ENCODE measurements at places on chromosomes 5 and 9.

- DNase-seq: no peak
Measured at GRCh38 chr5:173395257-173395932, 67.2 kb upstream of the STC2 start.

GRCh38 chr9:114316605-114317230, 6.2 kb upstream of the ORM1 start:
- no peak for DNase-seq

GRCh38 chr9:296411-296810, 81.7 kb downstream of the DOCK8 start:
- no peak for DNase-seq

DNA sequence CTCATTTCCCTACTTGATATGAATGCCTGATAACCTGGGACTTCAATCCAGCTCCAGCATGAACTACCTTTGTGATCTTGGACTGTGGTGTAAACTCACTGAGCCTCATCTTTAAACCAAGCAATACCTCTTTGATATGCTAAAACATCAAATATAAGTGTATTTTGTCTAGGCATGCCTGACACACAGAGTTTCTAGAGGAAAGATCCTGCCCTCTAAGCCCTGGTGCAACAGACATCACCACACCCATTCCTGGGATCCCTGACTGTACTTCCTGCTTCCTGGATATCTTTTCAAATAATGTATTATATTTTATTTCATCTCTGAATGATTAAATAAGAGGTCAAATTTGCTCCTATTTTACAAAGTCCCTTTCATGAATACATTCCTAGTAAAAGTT, 55.8 kb downstream of the ANXA2R start:
- no peak for DNase-seq

DNA sequence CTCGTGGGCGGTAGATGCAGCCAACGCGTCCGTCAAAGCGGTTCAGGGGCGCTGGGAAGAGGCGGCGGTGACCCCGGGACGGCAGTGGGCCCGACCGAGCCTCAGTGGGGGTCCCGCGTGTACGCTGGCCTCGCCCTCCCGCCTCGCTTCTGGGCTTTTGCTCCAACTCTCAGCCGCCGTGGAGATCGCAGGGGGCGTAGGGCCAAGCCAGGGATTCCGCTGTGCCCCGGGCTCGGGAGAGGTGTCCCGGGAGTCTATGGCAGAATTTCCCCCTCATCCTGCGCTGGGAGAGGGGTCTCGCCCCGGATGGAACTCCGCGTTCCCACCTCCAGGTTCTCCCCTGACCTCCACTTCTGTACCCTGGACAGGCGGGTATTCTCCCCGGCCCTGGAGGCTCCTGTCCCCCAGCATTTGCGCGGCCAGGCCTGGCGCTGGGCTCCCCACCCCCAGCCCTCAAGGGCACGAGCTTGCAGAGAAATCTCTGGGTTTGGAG, 131.9 kb downstream of the MRPL36 start:
- DNase-seq: no peak

DNA sequence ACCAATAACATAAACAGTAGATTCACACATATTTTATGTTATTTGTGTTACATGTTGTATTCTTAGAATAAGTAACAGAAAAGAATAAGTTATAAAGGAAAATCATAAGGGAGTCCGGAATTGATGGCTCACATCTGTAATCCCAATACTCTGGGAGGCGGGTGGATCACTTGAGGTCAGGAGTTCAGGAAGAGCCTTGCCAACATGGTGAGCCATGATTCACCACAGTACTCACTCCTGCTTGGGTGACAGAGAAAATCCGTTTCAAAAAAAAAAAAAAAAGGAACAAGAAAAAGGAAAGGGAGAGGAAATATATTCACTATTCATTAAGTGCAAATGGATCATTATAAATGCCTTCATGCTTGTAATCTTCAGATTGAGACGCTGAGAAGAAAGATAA, 533.3 kb upstream of the CDH9 start:
- DNase-seq: no peak

GRCh38 chr5:38396766-38397165, 138.4 kb downstream of the EGFLAM start:
- DNase-seq: no peak

GRCh38 chr9:85268131-85268530, 473.6 kb downstream of the AGTPBP1 start:
- DNase-seq: no peak

- DNase-seq: no peak
Measured at GRCh38 chr9:113873446-113873845, 2.7 kb upstream of the ZNF618 start.

- DNase-seq: no peak
Measured at GRCh38 chr5:179308563-179309382, 36.5 kb downstream of the ADAMTS2 start.

DNA sequence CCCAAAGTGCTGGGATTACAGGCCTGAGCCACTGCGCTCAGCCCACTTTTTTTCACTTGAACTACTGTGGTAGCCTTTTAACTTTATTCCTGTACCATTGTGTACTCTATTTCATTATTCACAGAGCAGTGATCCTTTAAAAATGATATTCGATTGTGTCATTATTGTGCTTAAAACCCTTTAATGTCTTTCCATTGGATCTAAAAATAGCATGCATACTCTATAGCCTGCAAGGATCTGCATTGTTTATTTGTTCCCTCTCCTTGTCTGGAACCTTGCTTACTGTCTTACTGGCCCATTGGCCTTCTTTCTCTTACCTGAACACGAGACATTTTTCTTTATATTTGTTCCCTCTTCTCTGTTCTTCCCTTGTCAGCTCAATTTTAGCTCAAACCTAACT, 15.7 kb downstream of the GPBP1 start:
- no peak for DNase-seq

DNA sequence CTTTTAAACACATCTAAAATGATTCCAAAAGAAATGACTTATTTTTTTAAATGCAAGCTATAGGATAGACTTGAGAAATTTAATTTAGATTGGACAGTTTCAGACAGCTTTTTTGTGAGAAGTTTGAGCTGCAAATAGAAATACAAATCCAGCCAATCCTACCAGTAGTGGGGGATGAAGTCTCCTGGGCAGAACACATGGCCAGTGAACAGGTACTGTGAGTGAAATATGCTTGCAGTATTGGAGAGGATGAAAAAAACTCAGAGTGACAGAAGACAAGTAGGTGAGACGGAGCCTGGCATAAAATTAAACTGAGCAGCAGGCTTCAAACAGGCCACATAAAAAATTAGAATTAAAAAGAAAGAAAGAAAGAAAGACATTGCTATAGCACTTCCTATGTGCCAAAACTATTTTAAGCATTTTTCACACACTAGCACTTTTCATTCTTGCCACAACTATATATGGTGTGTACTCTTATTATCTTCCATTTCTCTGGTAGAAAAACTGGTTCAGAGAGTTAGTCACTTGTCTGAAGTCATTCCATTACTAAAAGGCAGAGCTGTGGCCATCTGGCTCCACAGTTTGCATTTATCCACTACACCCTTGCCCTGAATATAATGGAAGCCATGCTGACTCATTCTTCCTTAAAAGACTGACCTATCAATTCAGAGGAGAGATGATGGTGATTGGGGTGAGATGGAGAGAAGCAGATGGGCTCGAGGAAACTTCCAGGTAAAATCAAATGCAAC, 310.2 kb upstream of the CTNND2 start:
- no peak for DNase-seq

DNA sequence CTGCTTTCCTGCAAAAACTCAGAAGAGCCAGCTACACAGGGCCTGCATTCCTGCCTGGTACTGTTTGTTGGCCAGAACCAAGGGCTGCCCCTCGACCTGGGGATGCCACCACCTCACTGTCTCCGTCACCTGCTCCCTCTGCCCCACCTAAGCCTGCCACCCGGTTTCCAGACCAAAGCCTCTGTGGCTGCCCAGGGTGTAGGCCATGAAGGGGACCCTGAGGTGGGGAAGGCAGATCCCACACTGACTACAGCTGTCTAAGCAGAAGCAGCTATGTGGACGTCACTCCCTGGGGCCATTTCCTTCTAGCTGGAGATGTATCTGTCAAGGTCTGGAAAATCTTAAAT, 35.8 kb downstream of the RASGEF1C start:
- DNase-seq: no peak

DNA sequence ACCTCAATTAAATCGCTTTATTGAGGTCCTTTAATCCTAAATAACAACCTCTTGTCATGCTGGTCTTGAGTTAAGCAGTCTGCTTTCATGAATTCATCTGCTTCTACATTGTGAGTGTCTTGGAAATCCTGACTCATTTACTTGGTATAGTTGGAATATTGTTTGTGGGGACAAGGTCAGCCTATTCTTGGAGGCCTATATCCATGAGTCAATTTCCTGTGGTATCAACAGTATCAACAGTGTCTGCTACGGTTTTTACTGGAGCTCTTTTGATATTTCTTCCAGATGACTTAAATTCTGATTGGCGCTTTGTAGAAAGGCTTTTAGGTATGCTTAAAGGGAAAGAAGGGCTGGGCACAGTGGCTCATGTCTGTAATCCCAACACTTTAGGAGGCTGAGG, 71.2 kb upstream of the PARP8 start:
- DNase-seq: no peak

DNA sequence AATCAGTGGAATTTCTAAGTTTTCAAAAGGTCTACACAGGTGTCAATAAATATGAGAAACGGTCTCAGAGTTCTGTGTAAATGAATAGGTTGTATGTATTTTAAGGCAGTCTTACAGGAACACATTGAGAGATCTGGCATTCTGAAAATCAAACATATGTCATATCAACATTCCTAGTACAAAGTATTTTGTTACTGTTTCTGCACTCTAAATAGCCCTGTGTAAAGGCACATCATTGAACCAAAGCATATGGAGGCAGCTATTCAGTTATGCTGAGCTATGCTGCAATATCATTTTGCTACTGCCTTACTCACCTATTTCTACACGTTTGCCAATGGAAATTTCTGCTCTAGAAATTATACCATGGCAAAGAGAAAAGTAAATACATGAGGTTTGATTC, 379.1 kb downstream of the KIAA0825 start:
- no peak for DNase-seq

- DNase-seq: no peak
Measured at GRCh38 chr5:37604290-37604689, 225.2 kb downstream of the WDR70 start.

GRCh38 chr9:3664044-3664443, 138.2 kb upstream of the RFX3 start:
- DNase-seq: no peak

DNA sequence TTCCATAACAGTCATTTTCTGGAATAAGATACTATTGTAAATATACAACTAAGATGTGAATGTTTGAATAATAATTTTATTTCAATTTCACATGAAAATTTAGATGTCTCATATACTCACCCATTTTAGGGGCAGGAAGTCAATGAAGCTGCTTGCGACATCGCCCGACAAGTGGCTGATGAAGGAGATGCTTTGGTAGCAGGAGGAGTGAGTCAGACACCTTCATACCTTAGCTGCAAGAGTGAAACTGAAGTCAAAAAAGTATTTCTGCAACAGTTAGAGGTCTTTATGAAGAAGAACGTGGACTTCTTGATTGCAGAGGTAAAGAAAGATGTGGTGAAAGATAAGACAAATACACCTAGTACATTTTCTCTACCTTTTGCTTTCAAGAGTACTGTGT, 8.6 kb downstream of the BHMT start:
- no peak for DNase-seq

All from NCI-H1436 (cell line).